ENCODE measurements at places on chromosomes 3 and 15.

DNA sequence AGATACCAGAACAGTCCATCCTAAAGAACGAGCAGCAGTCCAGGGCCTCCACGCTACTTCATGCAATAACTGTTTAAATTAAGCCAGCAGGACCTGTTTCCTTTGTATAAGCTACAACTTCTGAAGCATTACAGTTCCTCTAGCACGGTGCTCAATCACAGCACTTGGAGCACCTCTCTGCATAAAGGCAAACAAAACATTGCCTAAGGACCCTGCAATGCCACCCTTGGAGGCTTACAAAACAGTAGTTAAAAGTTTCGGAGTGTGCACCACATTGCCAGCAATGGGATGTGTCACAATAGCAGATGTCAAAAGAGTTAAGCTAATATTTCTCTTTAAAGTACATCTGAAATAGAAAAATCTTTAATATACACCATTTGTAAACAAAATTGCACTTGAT is 2.6 kb upstream of the VPS39 start:
- no peak for DNase-seq

DNA sequence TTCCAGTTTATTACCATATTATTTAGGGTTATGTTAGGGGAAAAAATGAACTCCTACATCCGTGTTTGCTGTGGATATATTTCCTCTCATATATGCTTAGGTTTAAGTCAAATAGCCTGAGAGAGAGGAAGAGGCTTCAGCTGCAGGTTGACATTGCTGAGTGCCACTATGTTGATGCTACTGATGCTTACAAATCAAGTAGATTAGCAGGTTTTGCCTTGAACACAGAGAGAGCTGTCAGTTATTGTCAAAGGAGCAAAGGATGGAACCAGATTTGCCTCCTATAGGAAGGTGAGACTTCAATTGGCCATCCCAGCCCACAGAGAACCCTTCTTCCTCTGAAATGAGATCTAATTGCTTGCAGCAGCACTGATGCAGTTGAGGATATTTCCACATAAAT is 339.2 kb downstream of the CADM2 start:
- DNase-seq: no peak

DNA sequence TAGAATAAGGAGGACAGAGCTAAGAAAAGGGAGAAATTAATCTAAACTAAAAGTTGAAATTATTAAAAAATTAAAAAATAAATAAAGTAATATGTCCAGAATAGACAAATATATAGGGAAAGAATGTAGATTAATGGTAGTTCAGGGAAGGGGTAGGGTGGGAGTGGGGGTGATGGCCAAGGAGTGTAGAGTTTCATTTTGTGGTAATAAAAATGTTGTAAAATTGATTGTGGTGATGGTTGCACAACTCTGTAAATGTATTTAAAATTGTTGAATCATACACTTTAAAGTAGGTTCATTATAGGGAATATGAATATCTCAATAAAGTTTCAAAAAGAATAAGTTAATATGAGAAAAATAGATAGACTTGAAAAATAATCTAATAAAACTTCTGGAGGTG is 21.0 kb upstream of the FNDC3B start:
- no peak for DNase-seq

DNA sequence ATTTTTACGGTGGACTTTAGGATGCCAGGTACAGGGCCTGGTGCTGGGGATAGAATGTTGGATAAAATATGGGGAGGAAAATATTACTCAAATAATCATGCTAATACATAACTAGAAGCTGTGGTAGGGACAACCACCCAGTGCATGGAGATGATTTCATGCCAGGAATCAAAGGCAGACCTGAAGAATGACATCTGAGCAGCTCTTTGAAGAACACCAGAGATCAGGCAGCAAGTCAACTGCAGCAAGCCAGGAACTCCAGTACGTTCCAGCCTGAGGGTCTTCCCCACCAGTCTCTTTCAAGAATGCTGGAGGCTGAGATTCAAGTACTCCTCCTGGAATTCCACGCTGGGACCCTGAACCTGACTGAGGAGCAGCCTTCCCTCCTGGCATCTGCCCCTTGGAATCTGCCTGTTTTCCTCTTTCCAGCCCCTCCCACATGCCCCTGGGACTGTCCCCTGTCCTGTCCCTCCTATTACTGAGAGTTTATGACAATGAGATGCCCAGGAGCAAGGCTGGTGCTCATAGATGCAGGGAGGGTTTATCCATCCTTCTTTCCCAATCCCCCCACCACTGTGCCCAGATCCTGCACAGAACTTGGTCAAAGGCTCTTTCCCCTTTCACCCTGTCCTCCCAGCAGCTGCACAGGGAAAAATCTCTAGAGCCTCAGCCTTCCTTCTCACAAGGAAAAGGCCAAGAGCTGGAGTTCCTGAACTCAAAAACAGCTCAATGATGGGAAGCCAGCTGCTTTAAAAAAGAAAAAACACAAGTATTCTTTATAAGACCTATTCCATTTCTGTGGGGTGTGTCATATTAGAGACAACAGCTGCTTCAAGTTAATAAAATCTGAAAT is 68.0 kb downstream of the PDZRN3 start:
- DNase-seq: no peak

DNA sequence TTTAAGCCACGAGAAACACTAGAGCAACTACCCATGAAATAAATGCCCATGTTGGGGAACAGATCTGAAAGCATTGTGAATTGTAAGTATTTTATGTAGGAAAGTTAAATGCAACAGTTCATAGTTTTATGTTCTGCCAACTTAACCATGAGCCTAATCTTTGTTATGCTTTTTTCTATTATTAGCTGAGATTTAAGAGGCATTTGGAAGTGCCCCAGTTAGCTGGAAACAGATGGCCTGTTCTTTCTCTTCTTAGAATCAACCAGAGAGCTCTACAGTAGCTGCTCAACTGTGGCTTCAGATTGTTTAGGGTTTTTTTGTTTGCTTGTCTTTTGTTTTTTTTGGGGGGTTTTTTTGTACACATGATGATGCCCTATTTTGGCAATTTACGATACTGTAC is 284.4 kb downstream of the KCNH8 start:
- DNase-seq: no peak

GRCh38 chr15:56608993-56609392 is 124.3 kb downstream of the ZNF280D start:
- no peak for DNase-seq

DNA sequence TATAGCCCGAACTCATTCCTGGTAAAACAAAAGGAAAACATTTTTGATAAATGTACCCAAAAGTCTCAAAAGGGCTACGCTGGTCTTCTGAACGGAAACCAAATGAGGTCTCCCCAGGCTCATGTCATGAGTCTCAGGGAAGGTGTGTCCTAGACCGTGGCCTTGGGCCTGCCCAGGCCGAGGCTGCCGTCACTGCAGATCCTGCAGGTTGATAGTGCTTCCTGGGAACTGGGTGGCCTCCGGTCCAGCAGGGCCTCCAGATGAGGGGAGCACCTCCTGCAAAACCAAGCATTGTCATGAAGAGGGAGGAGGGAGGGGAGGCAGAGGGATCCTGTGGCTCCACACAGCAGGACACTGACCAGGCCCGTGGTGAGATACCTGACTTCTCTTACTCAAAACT is 37.5 kb downstream of the ZXDC start:
- DNase-seq: no peak

GRCh38 chr15:70605606-70606410 is 157.6 kb downstream of the UACA start:
- DNase-seq: peak; percentile 94

DNA sequence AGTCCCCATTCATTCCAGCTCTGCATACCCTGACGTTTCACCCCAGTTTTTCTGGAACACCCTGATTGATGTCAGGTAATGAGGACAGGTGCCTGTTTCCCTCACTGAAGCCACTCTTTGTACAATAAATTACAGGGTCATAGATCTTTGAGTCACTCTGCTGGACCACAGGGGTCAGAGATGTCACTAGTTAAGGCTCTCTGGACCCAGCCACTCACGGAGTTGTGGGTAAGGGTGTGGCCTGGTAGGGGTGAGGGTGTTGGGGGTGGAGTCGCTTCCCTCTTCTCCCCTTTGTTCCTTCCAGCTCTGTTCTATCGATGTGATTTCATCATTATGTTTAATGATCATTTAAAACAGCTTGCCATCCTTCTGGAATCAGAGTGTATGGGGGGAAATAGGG is 512 bp downstream of the IQCF5 start:
- DNase-seq: no peak

- no peak for DNase-seq
These were observed 677.4 kb downstream of the ZNF385D start for GRCh38 chr3:21073561-21073960.

GRCh38 chr3:141366285-141367037 is 1.8 kb upstream of the ZBTB38 start:
- DNase-seq: peak; percentile 61

GRCh38 chr3:33430061-33430460 is 10.1 kb downstream of the UBP1 start:
- no peak for DNase-seq

GRCh38 chr15:67240235-67241131 is 14.0 kb downstream of the AAGAB start:
- DNase-seq: no peak

DNA sequence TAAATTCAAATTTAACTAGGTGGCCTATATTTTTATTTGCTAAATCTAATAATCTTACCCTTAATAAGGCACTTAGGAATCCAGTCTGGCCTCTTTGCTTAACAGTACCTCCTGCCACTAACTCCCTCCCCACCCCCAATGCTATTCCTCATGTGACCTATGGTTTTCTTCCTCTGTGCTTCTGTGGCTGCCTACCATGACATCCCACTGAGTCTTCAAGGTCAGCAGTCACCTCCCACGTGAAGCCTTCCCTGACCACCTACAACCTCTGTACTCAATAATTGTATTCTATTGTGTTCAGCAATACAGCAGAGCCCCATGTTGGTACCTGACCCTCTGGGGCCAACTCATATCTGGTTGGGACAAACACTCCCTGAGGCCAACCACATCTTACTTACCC is 9.7 kb downstream of the PARP16 start:
- DNase-seq: no peak

- no peak for DNase-seq
These were observed 59.0 kb upstream of the USP50 start for GRCh38 chr15:50605462-50605861.

DNA sequence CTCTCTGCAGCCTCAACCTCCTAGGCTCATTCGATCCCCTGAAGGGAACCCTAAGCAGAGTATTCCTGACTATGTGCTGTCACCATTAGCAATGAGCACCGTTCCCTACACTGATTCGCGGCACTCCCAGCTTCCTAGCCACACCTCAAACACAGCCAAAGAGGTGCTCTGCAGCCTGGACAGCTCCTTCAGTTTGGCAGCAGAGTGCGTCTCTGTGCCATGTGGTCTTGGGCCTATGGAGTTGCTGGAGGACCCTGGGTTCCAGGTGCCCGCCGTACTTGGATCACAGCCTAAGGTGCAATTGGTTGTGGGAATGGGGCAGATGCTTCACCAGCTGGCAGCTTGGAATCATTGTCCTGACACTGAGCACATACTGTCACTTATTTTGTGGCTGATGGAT is 17.3 kb upstream of the IL12A start:
- no peak for DNase-seq

- DNase-seq: no peak
These were observed 6.5 kb downstream of the TAGLN3 start for GRCh38 chr3:112005091-112005672.

- no peak for DNase-seq
These were observed 13.7 kb downstream of the FOXB1 start for GRCh38 chr15:60017538-60018520.

- DNase-seq: no peak
These were observed 3.8 kb downstream of the PLCH1 start for GRCh38 chr3:155741101-155741500.

DNA sequence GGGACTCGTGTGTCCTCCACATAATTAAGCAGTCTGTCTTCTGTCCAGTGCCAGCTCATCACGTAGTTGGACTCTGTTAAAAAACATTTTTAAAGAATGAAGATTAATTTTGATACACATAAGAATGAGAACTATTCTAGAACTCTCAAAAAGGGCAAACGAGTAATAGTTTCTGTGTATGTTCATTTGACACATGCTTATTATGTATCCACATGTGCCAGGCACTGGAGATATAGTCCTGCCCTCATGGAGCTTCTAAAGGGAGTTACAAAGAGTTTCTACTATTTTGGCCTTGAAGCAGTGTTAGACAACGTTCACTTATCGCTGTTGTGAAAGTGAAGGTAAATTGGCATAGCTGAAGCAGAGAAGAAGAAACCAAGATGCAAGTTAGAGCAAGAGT is 326.7 kb upstream of the CTDSPL start:
- no peak for DNase-seq

DNA sequence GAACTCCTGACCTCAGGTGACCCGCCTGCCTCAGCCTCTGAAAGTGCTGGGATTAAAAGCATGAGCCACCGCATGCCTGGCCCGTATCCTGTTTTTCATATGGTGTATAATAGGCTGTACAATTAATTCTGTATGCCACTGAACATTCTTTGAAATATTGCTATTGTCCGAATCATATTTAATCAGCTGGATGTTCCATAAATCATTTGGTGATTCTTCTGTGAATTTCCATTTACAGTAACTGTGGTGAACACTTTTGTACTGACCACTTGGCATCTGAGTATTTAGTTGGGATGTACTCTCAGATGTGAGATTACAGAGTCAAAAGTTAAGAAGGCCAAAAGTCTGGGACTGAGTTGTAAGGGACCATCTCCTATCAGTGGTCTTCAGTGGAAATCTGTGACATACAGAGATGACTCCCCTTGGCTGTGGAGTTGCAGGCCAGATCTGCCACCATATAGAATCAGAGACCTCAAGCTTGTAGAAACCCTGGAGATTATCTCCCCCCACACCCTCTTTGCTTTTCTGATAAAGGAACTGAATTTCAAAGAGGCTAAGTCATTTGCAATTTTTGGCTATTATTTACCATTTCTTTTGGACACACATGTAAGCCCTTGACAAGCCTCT is 25.7 kb upstream of the DYNC1LI1 start:
- no peak for DNase-seq

DNA sequence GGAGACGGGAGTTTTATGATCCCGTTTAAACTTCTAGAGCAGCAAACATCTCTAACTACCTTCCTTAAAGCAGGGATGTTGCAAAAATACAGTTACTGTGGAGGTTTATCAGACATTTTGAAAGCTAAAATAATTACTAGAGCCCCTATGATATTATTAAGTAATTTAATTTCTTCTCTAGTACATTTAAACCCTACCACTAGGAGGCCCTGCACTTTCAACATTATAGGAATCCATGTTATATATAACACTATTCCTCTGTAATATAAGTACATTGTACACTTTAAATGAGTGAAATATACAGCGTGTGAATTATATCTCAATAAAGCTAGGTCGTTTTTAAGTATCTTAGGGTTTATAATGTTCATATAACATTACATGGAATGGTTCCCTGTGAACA is 11.5 kb downstream of the SETMAR start:
- no peak for DNase-seq

GRCh38 chr15:44010089-44010488 is 183.3 kb downstream of the WDR76 start:
- DNase-seq: no peak

- DNase-seq: no peak
These were observed 87.5 kb upstream of the GOLGA6B start for GRCh38 chr15:72566973-72567372.

GRCh38 chr15:39919748-39920509 is at the start of gene GPR176:
TSS of gene GPR176 (minus strand) at chr15:39920266. CDS start at chr15:39920026, 240 bp downstream.
- peak; percentile 85 for DNase-seq
